Activated T-helper 1 cell treated with Interleukin-2 at 50 U/mL for 16 hours (primary cell): ENCODE measurements at places on chromosomes 13 and 19.

DNA sequence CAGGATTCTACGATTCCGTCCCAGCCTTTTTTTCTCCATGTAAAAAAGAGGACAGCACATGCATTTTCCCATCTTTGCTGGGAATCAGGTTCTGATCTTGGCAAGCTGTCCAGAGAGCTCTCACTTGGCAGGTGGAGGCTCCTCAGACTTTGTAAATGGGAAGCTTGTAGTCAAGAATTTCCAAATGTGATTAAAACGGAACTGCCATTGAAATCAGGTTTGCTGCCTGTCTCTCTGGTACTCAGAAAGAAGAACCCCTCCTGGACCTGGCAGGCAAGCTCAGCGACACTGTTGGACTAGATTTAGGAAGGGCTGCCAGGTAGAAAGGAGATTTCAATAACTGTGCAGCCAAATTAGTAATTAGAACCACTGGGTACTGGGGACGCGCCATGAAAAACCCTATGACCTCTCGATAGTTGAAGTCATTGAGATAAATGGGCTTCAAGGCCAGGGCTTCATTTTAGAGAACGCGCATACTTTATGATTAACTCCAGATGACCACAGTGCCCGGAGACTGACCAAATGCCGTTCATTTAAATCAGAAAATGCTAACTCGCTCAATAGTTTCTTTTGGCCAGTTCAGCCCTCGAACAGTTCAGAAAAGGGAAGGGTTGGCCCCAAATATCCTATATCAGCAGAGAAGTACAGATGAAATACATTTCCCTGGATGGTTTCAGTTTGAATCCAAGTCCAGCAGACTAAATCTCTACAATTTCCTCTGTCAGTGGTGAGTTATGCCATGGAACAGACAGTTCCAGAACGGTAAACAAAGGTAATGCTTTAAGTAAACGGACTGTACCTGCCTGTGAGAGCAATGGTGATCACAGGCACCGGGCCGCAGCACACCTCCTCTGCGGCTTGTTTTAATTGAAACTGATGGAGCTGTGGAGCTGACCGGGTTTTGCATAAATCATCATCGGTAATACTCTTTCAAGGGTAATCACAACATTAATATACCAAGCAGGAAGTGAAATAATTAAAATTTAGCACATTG lies 517.4 kb downstream of the RFC3 start:
- DNase-seq: no peak

DNA sequence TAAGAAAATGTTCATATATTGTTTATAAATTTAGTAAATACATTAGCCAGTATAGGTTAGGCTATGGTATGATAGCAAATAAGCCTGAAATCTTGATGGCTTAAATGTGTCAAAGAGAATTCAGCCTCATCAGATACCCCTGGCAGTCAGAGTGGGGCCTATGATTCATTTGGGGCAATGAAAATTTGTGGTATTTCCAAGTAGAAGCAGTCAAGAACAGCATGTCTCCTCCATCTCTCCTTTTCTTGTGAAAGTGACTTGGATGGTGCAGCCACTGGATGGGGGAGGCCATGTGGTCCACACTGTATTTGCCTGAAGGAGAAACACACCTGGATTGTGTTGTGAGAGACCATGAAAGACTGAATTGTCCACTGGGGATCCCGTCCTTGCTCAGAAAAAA lies 82.7 kb downstream of the DLEU7 start:
- DNase-seq: no peak

- no peak for DNase-seq
These were observed 3.6 kb downstream of the AKAP11 start for GRCh38 chr13:42275506-42275905.

- DNase-seq: no peak
These were observed 12.3 kb downstream of the TMEM38A start for GRCh38 chr19:16673231-16673630.

GRCh38 chr19:18514800-18515682 lies 6.8 kb downstream of the ELL start:
- no peak for DNase-seq

GRCh38 chr13:113850722-113851479 lies 13.0 kb downstream of the GAS6 start:
- DNase-seq: no peak

- DNase-seq: no peak
These were observed 41.5 kb downstream of the NOTCH3 start for GRCh38 chr19:15159251-15159650.

GRCh38 chr13:98650396-98651107 lies 73.6 kb upstream of the STK24 start:
- no peak for DNase-seq

DNA sequence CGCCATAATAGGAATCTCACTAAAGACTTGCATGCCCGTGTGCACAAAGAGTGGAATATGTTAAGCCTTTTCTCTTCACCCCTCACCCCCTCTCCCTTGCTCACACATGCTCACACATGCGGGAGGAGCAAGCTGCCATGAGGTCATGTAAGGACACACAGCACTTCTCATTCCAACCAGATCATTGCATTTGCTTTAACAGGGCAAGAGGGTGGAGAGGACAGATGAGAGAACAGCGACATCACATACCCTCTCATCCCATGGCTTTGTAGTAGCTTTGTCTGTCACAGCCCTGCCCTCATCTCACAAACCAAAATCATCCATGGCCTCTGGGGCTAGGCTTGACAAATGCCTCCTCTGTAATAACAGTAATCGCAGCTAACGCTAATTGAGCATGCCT lies 145.6 kb upstream of the FRY start:
- DNase-seq: no peak

DNA sequence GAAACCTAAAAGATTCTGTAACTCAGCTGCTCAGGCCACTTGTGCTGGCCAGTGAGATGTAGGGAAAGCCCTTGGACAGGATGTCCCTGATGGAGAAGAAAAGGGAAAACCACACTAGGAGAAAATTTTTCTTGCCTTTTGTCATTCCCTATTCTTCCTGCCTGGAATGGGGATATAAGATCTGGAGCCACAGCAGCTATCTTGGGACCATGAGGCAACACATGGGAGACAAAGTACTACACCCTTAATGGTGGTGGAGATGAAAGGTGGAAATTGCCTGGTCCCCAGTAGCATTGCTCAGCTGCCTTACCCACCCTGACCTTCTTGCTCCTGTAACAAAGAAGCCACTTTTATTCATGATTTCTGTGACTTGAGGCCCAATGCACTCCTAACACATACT lies 9.4 kb downstream of the RSPH6A start:
- DNase-seq: no peak

- no peak for DNase-seq
These were observed 10.5 kb downstream of the SLC25A42 start for GRCh38 chr19:19074196-19074882.

DNA sequence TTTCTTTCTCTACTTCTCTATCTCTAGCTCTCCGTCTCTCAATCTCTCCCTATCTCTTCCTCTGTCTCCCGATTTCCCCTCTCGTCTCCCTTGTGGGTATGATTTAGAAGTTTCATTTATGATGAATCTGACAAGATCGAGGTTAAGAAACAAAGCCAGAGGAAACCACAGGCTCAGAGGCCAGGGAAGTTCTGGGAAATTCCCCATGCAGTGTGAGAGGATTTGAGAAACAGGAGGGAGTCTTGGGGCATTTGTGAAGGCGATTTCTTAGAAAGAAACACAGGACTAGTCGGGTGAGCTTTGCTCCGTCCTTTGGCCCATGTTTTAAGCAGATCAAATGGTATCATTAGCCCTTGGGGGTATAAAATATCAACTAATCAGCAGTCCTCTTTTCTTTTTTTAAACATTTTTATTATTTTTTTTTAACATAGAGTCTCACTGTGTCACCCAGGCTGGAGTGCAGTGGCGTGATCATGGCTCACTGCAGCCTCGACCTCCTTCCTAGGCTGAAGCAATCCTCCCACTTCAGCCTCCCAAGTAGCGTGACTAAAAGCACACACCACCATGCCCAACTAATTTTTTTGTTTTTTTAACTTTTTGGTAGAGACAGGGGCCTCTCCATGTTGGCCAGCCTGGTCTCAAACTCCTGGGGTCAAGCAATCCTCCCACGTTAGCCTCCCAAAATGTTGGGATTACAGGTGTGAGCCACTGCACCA lies 25.8 kb downstream of the TNFSF9 start:
- DNase-seq: no peak

GRCh38 chr13:79194272-79194671 lies 211.8 kb downstream of the RBM26 start:
- no peak for DNase-seq

DNA sequence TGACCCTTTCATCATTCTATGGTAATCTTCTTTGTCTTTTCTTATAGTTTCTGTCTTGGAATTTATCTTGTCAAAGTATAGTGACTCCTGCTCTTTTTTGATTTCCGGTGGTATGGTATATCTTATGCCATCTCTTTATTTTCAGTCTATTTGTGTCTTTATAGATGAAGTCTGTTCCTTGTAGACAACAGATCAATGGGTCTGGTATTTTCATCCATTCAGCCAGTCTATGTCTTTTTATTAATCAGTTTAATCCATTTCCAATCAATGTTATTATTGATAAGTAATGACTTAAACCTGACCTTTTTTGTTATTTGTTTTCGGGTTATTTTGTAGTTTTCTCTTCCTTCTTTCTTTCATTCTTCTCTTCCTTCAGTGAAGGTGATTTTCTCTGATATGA lies 495.9 kb upstream of the PCDH9 start:
- no peak for DNase-seq

DNA sequence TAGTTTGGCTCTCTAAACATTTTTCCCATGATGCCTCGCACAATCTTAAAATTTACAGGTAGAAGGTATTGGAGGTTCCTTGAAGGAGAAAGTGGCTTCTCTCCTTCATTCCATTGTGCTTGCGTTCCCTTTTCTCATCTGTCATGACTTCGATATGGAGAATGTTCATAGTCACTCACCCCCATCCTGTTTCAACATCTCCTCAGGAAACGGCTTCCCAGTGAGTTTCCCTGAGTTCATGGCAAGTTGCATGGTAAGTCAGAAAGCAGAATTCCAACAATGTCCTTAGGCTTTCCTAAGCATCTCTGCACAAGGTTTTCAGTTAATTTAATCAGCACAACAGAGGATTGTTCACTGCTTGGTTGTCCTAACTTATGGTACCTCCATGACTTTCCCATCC lies 581.8 kb upstream of the SLITRK5 start:
- DNase-seq: no peak

DNA sequence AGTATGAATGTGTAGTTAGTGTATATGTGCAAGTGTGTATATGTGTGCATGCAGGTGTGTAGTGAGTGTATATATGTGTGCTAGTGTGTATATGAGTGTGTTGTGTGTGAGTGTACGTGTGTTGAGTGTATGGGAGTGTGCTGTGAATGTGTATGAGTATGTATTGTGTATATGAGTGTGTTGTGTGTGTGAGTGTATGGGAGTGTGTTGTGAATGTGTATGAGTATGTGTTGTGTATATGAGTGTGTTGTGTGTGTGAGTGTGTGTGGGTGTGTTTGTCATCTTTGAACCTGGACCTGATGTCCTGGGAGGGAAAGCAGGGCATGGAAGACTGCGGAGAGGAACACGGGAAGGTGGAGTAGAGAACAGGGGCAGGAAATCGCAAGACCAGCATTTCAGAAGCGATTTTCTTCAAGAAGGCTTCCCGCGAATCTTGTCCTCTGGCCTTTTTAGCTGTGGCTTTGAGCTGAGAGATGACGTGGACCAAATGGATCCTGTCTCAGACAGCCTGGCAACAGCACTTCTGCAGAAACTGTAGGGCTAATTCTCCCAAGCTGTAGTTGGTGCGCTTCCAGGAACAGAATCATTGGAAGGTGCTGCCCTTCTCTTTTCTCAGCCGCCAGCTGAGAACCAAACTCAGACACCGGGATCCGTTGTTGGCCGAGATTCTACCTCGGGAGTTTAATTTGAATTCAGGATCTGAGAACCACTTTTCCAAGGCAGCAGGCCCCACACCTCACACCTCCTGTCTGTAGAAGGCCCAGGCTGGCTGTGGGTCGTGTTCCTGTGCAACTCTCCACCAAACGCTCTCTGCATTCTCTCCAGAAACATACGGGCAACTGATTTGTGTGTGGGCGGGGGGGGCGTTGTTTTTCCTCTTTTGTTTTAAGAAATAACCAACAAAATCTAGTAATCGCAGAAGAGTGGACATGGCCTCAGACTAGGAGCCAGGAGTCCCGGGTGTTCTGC lies 94.7 kb upstream of the RAP2A start:
- no peak for DNase-seq

DNA sequence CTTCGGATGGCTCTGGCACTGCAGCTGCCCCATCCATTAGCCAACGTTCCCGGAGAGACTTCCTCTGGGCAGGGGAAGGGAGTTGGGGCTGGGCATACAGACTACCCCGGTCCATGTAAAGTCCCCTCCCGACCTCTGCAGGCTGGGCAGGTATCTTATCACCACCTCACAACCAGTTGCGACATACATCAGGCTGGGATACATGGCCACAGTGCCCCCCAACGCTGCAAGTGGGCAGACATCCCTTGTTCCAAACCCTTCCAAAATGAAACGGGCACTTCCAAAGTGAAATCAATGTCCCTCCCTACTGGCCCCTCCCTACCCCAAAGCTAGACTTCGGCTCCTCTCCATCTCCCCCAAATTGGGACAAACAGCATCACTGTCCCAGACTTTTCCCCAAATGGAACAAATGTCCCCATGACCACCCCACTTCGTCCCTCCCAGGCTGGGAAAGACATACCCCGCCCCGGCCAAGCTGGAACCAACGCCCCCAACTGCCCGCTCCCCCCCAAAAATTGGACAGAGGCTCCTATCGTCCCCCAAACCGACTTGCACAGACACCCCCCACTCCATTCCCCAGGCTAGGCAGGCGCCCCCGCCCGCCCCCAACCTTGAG lies 5.0 kb downstream of the PALM3 start:
- DNase-seq: no peak

GRCh38 chr13:48570216-48570828 lies 37.4 kb upstream of the RCBTB2 start:
- DNase-seq: no peak

DNA sequence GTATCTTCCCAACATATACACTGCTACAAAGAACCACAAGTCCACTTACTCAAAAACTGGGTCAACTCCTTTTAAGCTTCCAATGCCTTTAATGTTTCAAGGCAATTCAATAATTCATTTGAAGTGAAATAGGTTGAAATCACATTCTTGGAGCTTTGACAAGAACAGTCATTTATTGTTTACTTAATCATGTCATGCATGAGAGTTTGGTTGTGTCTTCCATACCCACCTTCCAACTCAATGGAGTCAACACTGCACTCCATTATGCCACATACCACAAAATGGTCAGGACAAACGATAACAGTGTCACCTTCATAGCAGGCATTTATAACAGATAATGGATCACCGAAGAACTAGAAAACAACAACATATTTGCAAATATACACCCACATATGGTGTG lies 506.3 kb downstream of the UQCRFS1 start:
- no peak for DNase-seq

- no peak for DNase-seq
These were observed 2.3 kb upstream of the ABCA7 start for GRCh38 chr19:1037621-1038064.
